ENCODE measurements at places on chromosomes 2 and 18.

GRCh38 chr2:101337877-101338276, 29.4 kb upstream of the RNF149 start:
- no peak for ATAC-seq

DNA sequence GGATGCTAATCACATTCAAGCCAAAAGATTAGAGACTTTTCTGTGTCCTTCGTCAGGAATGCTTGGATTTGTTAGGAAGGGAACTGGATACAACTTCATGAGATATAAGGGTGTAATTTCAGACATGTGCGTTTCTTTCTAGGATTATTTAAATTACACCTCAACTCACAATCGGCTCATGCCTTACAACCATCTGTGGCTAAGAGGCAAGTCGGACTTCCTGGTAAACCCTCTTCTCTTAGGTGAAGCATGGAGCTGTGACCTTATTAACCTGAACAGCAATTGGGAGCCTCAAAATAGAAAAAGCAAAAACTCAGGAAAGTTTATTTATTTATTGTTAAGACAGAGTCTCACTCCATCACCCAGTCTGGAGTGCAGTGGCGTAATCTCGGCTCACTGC, 61.8 kb downstream of the SEMA4F start:
- ATAC-seq, result no peak

DNA sequence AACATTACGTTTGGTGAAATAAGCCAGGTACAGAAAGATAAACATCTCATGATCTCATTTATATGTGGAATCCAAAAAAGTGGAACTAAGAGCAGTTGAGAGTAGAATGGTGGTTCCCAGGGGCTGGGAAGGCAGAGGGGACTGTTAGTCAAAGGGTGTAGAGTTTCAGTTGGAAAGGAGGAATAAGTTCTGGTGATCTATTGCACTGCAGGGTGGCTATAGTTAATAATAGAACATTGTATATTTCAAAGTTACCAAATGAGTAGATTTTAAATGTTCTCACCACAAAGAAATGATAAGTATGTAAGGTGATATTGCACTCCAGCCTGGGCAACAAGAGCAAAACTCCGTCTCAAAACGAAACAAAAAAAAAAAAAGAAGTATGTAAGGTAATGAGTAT, 260.1 kb upstream of the RAB6C start:
- ATAC-seq, result no peak

- no peak for ATAC-seq
Observed at GRCh38 chr2:41170589-41170988, 718.7 kb upstream of the SLC8A1 start.

- ATAC-seq, result no peak
Observed at GRCh38 chr2:181807526-181807925, 84.0 kb upstream of the ITPRID2 start.

DNA sequence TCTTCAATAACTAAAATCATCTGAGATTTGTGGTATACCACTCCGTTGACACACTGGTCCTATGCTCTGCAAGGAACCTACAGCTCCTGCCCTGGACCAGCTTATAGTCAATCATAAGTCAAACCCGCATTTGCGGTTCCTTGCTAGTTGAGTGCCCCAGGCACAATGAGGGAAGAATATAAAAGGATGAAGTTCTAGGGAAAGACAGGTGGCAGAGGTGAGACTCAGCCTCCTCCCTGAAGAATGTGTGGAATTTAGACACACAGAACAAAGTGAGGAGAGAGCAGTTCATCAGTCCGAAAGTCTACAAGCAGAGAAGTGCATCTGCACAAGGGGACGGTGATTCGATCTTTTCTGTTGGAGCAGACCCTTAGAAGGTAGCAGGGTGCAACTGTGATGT, 615.0 kb upstream of the FANCL start:
- no peak for ATAC-seq

- ATAC-seq, result no peak
Observed at GRCh38 chr2:45668509-45668908, 17.0 kb downstream of the PRKCE start.

GRCh38 chr2:2561346-2562095, 230.4 kb upstream of the MYT1L start:
- no peak for ATAC-seq

DNA sequence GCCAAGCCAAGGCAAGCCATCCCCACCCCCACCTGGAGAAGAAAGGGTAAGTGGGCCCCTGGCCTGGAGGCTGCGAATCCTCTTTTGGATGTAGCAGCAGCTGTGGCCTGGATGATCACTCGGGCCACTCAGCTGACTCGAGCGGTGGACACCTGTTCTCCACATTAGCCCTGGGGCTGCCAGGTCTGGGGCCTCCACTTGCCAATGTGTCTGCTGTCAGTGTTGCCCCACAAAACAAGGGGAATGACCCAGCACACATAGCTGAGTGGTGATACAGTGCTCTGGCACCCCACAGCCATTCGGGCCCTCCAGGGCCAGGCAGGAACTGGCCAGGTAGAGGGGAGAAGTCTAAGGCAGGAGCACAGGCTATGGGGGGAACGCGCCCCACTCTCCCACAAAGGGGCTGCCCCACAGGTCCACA, 2.6 kb downstream of the STK25 start:
- no peak for ATAC-seq

DNA sequence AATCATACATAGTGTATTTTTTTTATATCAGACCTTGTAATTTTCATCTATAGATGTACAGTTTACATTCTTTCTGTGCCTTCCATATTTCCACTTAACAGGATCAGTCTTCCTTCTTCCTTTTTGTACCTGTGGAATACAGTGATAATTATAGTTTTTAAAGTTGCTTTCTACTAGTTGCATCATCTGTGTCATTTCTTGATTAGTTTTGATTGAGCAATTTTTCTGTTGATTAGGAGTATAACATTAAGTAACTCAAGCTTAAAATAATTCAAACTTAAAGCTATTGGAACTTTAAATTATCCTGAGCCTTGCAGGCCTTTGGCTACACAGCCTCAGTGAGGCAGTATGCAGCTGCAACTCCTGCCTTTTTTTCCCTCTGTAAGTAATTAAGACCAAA, 57.4 kb downstream of the NEURL3 start:
- ATAC-seq, result no peak

DNA sequence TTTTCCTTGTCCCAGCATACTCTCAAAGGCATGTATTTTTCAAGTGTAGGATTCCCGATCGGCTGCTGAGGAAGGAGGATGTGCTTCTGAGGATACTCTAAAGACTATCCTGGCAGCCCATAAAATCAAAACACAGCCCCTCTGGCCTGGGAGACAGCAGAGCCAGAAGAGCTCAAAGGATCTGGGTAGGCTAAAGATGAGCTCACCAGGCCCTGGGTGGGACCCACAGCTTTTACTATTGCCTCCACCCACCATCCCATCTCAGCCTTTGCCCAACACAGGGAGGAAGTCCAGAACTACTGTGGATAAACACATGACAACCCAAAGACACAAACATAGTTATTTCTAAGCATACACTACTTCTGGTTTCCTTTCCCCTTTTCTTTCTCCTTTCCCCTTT, 79.1 kb upstream of the ZFP36L2 start:
- no peak for ATAC-seq

GRCh38 chr2:196613302-196613701, 26.2 kb upstream of the CCDC150 start:
- no peak for ATAC-seq

DNA sequence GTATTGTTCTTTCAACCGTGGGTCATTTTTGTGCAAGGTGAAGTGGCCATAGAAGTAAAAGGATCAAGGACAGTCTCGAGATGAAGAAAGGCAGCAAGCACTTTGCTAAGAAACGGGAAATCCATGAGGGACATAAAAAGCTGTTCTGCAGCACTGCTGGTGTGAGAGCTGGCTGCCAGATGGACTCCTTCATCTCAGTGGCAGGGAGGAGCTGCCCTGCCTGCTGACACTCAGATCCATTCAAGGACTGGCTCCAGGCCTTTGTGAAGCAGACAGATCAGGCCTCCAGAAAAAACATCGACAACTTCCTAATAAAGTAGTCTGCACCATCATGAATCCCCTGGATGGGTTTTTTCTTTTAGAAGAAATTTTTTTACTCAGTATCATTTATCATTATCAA, 29.5 kb downstream of the RMC1 start:
- ATAC-seq, result no peak

- no peak for ATAC-seq
Observed at GRCh38 chr2:20073460-20073859, 22.0 kb upstream of the LAPTM4A start.

GRCh38 chr18:59876310-59876626, 23.5 kb upstream of the PMAIP1 start:
- ATAC-seq, result peak; percentile 80

GRCh38 chr2:139374296-139374850, 594.2 kb upstream of the NXPH2 start:
- ATAC-seq, result no peak

- ATAC-seq, result no peak
Observed at GRCh38 chr2:86221066-86221684, 21.9 kb downstream of the MRPL35 start.
